ENCODE measurements at places on chromosomes 2 and 18.
A peak's percentile ranks its signal among the peaks of the same experiment; 100 is the strongest.

DNA sequence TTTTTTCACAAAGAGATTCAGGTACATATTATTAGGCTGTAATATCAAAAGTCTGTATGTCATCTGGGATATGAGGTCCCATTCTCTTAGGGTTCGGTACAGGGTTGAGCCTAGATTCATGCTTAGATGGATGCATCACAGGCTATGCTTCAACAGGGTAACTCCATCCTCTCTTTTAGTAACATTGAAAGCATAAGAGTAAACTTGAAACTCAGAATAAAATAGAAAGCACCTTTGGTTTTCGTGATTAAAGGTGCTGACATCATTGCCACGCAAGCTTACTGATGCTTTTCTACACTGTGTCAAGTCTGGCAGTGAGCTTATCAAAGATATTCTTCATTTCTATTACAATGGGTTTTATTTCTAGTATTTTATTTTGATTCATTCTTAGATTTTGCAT lies 419.1 kb upstream of the DSEL start:
- DNase-seq = no peak

- peak; percentile 50 for DNase-seq
Measured at GRCh38 chr2:210195101-210195852, 24.1 kb upstream of the KANSL1L start.

DNA sequence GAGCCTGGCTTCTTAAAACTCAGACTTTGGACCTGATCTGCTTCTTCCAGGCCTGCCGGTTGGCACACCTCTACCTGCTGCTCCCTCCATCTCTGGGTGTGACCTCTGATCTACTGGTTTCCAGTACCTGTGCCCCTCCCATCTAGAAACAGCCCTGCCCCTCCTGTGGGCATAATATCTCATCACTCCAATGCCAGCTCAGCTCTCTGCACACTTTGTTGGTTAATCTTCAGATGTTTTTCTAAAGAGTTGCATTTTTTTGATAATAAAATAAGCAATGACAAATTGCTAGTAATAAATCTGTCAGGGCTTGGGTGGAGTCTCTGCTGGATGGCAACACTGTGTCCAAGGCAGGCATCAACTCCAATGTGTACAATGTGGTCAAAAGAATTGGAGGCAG lies 89.6 kb upstream of the PPP1CB start:
- DNase-seq = no peak

DNA sequence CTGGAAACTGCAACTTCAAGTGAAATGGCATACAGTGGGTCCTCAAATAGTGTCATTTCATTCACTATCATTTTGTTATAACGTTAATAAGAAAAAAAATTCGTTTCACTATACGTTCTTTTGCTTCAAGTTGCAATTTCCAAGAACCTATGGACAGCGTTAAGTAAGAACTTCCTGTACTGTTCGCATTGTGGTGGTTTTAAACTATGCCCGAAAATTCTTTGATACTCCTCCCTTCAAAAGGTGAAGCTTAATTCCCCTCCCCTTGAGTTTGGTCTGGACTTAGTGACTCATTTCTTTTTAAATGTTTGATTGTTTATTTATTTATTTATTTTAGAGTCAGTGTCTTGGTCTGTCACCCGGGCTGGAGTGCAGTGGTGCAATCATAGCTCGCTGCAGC lies 20.7 kb downstream of the GNLY start:
- DNase-seq = no peak

- no peak for DNase-seq
Measured at GRCh38 chr2:105604938-105605337, 139.8 kb upstream of the NCK2 start.

DNA sequence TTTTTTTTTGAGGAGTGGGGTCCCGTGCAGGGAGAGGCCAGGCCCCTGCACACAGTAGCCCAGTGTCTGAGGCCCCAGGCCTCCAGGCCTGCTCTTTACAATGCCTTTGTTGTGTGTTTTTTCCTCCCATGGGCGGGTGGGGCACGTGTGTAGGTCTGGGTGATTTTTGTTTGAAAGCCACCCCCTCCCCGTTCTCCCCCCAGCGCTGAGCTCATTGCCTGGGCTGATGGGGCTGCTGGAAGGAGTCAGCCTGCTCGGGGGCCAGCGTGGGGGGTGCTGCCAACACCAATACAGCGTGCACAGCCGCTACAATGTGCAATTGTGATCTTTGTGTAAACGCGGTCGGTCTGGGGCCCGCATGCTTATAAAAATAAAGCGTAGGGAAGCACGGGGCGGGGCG lies 142.7 kb downstream of the DYSF start:
- DNase-seq = no peak

GRCh38 chr2:32119161-32119560 lies 46.5 kb upstream of the SLC30A6 start:
- DNase-seq = no peak

GRCh38 chr18:43539862-43540261 lies 262.6 kb upstream of the SYT4 start:
- DNase-seq = no peak

DNA sequence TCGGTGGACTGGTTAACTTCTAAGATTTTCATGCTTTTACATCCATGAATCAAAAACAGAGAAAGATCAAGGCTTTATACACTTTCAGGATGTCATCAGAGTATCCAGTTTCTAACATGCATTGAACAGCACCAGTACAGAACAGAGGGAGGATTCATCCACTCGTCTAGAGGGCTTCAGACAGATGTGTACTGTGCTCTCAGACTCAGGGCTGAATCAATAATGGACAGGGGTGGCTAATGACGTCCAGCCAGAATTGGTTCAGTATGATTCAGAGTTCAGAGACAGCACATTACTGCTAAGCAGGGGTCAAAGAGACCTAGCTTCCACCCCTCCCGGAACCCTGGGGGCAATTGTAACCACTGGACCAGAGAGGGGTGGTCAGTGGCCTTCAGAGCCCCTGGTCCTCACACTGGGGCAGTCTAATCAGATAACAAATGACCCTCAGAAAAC lies 37.3 kb downstream of the RNU4ATAC start:
- no peak for DNase-seq

DNA sequence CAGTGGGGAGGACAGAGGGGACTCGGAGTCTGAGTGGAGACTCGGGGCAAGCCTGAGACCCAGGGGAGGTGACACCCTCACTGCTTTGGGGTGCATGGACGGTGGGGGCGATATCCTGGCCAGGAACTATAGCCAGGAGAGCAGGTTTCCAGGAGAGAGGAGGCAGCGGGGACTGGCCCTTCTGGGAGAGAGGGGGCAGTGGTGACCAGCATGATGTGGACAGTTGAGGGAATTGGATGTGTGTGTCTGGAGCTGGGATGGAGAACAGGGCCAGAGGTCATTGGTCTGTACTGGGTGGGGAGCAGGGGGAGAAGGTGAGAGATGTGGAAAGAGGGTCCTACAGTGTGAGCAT lies 63.6 kb downstream of the ACKR3 start:
- no peak for DNase-seq

DNA sequence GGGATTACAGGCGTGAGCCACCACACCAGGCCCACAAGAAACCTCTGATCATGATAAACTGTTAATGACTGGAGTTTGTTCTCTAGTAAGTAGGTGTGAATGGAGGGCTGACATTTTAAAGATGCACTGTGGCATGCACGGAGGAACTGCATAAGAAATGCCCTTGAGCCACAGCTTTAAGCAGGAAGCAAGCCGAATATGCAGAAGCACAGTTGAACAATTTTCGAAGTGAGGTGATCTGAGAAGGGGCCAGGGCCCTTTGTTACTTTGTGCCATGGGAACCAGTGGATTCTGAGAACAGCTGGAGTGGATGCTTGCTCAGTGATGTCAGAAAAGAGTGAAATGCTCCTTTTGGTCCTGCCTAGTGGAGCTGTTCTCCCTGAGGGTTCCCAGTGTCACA lies 16.3 kb downstream of the FECH start:
- DNase-seq = no peak

DNA sequence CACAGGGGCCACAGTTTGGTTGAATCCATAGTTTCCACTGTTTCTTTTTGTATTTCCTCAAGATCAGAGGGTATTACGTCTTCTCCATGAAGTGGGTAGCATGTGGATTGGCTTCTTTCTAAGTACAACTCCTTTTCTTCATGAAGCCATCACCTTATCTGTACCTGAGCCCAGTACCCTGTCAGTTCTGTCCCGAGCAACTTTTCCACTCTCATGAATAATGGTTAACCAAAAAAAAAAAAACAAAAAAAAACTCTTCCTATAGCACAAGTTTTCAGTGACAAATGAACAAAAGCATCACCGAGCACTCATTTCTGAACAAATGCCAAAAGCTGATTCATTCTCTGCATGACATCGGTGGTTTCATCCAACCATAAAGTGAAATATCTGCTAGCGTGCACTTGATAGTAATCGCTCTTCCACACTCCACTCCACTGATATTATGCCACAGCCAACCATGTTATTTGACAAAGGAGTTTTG lies 53.0 kb upstream of the CCDC150 start:
- DNase-seq = peak; percentile 69

GRCh38 chr2:74003494-74004211 lies 18.9 kb downstream of the TET3 start:
- DNase-seq = no peak

DNA sequence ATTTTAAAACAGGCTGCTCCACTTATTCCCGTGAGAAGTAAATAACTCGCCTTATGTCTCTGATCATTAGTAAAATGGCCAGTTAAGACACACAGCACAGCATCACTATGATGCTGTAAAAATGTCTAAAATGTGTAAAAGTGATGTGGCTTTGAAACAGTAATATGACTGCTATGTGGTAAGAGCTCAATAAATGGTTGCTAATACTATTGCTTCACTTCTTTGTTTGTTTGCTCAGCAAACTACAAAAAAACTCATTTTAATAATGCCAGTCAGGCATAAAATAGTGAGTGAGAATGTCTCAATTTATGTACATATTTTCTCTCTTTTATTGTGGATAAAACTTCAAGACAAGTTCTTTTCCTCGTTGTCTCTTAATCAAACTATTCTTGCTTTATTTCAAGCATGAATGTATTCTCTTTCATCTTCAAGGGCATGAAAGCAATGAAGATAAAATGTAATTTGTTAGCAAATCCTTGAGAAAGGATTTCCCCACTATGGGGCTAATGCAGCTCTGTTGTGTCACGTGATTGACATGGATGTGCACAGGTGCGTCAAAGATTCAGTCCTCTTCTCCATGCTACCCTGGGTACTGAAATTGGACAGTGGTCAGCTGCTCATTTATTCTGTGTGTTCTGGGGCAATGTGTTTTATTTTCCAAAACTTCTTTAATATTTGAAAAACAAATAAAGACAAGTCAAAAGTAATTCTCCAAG lies 387.2 kb downstream of the TRIB2 start:
- DNase-seq = no peak

GRCh38 chr2:205752924-205753323 lies 70.6 kb downstream of the NRP2 start:
- DNase-seq = no peak

DNA sequence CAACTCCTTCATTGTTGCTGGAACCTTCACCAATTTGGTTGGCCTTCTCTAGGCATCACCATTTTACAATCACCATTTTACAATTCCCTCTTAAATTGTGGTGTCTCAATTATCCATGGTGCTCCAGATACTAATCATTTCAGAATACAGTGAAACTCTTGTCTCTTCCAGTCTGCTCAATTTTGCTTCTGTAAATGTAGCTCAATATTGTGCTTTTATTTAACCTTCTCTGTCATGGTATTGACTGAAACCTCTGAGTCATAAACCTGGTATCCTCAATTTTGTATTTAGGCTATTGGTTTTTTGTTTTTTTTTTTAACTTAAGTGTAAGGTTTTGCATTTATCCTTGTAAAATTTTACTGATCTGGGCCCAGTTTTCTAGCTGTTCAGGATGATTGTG lies 16.1 kb downstream of the STRADB start:
- no peak for DNase-seq

DNA sequence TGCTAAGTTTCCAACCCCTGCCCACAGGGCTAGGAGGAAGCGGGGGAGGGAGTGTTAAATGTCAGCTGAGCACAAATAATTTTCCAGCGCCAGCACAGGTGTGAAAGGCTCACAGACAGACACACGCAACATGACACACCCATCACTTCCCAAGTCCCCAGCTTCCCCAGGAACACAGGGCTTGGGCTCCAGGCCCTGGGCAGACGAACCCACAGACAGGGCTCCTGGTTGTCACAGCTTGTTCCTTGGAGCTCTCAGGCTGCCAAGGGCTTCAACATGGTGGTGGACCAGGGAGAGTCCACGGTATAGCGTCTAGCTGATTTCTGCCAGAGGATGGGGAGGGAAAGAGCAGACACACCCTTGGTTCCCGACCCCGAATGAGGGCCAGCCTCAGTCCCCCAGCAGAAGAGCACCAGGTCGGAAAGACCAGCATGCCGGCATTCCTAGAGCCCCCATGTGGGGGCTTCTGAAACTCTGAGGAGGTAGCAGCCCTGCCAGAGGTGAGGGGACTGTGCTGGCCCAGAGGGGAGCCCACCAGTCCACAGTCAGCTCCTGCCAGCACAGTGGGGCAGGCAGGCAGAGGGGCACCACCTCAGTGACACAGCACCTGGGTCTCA lies 1.9 kb downstream of the DUSP2 start:
- DNase-seq = no peak

DNA sequence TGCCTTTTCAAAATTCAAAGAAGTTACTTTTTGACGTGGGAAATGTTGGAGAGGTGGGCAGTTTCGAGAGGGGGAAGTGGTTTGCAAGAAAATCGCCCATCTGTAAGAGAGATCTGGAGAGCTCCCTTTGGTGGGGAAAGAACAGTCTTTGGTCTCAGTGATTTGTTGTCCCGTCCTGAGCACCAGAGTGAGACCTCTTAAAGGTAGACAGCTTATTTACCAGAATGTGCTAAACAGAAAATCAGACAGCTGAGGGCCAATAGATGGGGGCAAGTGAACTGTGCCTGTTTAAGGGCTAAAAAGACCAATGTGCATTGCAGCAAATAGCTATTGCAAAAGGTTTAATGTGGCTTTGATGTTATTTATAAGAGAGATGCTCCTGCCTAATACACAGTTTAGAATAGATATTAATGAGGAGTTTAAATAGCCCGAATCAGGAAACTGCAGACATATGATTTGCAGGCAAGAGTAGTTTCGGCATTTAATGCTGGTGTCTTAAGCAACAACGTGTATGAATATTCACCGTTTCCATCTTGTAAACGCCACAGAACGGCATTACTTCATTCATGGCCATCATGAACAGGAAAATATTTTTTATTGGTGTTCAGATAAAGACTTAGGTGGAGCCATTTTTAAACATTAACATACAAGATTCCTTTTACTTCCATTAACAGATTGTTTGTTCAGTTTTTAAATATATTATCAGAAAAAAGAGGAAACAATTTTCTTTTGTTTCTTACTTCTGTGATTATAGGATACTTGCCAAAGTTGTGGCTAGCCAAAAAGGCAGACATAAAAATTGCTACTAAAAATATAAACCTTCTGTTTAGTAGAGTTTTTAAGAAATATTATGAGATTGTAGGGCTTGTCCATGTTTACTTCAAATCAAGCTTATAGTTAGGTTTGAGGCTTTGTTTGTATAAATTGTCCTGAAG lies 29.6 kb downstream of the ARHGAP15 start:
- no peak for DNase-seq

- no peak for DNase-seq
Measured at GRCh38 chr18:36636237-36636817, 192.5 kb downstream of the TPGS2 start.

- DNase-seq = no peak
Measured at GRCh38 chr2:205464681-205465080, 217.6 kb upstream of the NRP2 start.

GRCh38 chr2:36737131-36737750 lies 40.7 kb downstream of the VIT start:
- no peak for DNase-seq

All from kidney capillary endothelial cell (primary cell).